HuH-7 (cell line): ENCODE measurements at places on chromosomes 3 and 15.

DNA sequence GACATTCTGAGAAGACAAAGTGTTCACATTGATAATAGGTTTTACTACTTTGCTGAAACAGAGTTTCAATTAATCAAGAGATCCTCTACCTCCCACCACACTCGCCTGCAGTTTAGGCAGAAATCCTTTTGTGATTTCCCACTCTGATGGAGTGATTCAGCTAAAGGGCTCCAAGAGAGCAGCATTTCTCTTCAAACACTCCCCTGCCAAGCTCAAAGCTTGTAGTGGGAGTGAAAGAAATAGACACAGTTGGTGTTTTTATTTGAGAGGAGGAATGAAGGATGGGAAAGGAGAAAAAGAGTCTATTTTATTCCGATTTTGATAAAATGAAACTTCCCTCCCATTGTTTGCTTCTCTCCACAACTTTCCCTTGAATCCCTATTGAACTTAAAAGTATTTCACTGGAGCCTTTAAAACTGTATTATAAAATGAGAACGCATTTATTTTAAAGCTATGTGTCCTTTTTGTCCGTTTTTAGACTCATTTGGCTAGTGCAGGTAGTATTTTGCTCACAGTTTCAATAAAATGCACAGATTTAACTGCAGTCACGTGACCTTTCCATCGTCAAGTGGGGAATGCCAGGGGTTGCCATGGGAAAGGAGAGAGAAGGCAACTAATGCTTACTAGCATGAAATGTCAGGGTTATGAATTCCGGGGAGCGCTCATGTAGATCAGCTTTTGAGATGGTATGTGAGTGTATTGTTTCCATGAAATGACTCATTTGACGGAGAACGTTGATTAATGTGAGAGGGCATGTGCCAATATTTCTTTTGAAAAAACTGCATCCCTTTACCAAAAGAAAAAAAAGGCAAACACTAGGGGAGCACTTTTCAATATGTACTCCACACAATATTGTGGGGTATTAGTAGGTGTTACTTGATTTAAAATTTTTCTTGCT is 7.7 kb upstream of the OSBPL11 start:
- DNase-seq: no peak

DNA sequence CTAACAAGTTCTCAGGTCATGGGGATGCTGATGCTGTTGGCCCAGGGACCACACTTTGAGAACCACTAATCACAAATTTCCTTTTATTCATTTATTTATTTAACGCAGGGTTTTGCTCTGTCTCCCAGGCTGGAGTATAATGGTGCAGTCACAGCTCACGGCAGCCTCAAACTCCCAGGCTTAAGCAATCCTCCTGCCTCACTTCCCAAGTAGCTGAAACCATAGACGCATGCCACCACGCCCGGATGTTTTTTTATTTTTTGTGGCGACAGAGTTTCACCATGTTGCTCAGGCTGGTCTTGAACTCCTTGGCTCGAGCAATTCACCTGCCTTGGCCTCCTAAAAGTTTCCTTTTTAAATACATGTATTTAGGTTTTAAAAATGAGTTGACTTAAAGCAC is 20.7 kb upstream of the ISLR2 start:
- DNase-seq: no peak

GRCh38 chr3:141469720-141470119 is 17.1 kb upstream of the RASA2 start:
- DNase-seq: no peak

DNA sequence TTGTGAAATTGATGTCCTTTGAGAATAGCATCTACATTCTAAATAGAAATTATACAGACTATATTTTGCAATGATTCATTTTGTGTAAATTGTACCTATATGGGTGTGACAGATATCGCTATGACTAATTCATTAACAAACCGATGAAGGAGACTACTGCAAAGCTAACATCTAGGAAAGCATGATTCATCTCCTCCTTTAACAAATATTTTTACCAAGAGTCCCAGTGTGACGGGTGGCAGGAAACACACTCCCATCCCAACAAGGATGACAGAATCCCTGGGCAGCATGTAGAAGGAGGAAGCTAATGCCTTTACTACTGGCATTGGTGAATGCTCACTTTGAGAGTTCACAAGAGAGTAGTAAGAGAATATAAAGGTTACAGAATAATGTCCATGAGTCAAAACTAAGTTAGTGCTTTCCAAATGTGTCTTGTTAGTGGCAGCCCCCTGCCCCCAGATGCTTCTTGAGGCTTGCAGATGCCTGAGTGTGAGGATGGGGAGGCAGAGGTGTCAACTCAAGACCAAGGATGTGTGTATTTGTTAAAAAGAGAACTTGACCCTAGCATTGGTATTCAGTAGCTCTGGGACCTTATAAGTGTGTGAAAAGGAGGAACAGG is 180.6 kb downstream of the FMN1 start:
- no peak for DNase-seq

- no peak for DNase-seq
Measured at GRCh38 chr15:57288926-57289580, 87.3 kb upstream of the CGNL1 start.

DNA sequence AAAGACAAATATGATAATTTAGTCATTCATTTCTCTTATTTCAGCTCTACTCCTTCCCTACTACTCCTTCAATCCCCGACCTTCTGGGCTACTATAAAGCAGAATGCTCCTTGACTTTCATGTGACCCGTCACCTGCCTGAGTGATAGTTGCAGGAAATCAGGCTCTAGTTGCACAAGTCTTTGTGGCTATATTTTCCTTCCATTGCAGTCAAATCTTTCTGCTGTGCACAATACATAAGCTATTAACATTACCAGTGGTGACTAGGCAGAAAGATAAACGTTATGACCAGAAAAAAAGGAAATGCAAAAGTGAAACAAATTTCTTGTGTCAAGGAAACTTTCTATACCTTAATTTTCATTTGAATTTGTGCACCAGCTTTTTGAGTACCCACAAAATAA is 2.3 kb downstream of the SUCNR1 start:
- no peak for DNase-seq

- no peak for DNase-seq
Measured at GRCh38 chr3:18086078-18086477, 339.1 kb downstream of the SATB1 start.

DNA sequence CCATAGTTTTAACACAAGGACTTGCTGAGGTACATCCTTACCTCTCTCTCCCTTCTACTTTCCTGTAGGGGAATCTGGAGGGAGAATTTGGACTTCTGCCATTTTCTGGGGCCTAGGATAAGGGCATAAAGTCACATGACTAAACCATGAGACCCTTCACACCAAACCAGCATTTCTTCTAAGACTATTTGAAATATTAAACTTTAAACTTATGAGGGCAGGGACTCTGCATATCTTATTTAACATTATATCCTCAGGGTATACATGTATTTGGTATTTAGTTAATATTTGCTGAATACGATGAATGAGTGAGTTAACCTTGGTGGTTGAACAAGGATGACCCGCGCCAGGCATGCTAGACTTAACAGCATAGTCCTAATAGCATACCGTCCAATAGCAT is 63.4 kb downstream of the USP13 start:
- DNase-seq: no peak

- no peak for DNase-seq
Measured at GRCh38 chr15:27359586-27359985, 388.6 kb downstream of the GABRG3 start.

- no peak for DNase-seq
Measured at GRCh38 chr3:78642226-78643035, 1125.4 kb downstream of the ROBO1 start.

DNA sequence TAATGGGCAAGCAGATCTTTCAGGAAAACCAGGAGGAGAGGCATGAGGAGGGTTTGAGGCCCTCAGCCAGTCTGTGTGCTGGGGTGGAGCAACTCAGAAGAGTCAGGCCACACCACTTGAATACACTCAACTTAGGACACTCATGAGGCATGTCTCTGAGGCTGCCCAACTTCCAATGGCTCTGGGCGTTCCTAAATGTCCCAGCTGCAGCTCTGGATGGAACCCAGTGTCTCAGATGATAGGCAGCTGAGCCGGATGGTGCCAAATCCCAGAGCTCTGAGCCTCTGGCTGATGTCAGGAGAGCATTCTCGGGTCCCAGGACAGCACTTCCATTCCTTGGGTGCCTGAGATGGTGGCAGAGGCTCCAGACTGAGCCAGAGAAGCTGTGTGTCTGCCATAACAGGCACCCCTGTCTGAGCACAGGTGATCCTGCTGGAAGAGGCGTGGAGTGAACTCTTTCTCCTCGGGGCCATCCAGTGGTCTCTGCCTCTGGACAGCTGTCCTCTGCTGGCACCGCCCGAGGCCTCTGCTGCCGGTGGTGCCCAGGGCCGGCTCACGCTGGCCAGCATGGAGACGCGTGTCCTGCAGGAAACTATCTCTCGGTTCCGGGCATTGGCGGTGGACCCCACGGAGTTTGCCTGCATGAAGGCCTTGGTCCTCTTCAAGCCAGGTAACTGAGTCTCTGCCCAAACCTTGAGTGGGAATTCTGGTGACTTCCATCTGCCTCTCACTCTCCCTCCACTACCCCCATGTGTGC is 2.8 kb downstream of the NR2E3 start:
- DNase-seq: no peak

- no peak for DNase-seq
Measured at GRCh38 chr3:152269831-152270734, 1.4 kb downstream of the MBNL1 start.

- no peak for DNase-seq
Measured at GRCh38 chr3:4548780-4549179, 55.6 kb downstream of the ITPR1 start.

- no peak for DNase-seq
Measured at GRCh38 chr3:194755671-194756459, 70.2 kb downstream of the FAM43A start.

- peak; percentile 64 for DNase-seq
Measured at GRCh38 chr3:49158103-49158709, 7.9 kb downstream of the CCDC71 start.

GRCh38 chr3:110973263-110973895 is 98.2 kb upstream of the NECTIN3 start:
- DNase-seq: no peak

GRCh38 chr15:41969851-41970431 is 2.4 kb downstream of the EHD4 start:
- DNase-seq: no peak

GRCh38 chr15:87345961-87346360 is 910.6 kb downstream of the NTRK3 start:
- DNase-seq: no peak

- DNase-seq: no peak
Measured at GRCh38 chr15:90742087-90742486, 24.9 kb downstream of the BLM start.

- no peak for DNase-seq
Measured at GRCh38 chr3:70003119-70003518, 3.6 kb downstream of the SAMMSON start.

DNA sequence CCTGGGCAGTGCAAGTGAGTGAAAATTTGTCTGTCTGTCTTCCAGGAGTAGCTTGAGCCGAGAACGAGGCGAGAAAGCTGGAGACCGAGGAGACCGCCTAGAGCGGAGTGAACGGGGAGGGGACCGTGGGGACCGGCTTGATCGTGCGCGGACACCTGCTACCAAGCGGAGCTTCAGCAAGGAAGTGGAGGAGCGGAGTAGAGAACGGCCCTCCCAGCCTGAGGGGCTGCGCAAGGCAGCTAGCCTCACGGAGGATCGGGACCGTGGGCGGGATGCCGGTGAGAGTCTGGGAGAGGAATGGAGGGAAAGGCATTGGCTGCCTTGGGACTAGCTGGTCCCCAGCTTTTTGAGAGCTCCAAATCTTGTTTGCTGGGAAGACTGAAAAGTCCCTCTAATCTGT is 10.2 kb upstream of the FAM131A start:
- DNase-seq: no peak

DNA sequence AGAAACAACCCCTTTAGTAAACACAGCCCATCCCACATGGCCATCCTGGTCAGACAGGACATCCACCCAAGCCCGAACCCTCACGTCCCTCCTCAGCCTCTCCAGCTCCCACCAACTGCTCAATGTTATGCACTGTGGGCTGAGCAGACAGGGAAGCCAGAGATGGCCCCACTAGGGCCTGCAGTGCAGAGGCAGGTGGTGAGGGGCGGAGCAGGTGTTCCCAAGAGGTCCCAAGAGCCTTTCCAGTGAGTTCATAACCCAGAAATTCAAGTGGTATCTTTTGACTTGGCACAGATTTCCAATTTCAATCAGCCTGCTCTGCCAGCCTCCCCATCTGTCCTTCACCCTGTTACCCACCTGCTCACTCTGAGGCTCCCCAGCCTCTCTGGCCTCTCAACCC is 130.3 kb downstream of the LIPC start:
- no peak for DNase-seq

DNA sequence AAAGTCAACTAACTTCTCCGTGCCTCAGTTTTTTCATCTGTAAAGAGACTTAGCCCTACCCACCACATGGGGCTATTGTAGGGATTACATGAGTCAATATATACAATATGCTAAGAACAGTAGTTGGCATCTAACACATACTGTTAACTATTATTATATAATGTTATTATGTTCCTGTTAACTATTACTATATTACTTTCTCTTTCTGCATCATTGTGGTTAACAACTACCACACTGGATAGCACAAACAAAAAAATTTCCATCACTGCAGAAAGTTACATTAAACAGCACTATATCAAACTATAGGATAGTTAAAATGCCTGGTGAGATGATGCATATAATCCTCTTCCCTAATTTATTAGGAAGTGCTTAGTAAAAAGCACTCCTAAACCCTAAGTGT is 23.7 kb downstream of the STAG1 start:
- no peak for DNase-seq

DNA sequence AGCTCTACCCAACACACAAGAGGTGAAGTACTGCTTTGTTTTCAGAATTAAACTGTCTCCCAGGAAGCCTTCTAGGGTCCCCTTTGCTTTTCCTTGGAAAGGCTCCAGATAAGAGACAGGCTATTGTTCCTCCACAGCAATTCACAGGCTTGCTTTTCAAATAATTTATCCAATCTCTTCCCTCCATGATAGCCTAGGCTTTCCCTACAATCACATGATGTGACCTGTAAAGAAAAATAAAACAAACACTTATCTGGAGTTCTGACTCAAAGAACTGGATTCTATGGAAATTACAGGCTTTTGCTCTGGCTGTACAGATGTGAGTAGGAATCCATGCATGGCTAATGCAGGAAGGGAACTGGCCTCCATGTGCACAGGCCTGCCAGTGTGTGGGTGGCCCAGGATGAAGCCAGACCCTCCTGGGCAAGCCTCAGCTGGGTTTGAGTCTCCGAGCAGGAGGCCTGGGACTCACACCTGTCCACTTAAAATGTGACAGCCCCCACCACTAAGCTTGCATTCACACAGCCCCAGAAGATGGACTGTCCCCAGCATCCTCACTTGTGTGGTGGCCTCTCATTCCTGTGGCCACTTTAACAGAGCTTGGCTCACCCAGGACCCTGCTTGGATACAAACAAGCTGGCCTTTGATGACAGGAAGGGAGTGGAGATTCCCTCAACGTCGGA is 75.8 kb upstream of the LEKR1 start:
- no peak for DNase-seq

GRCh38 chr3:32568953-32569352 is 1.7 kb downstream of the DYNC1LI1 start:
- no peak for DNase-seq

GRCh38 chr15:71362987-71363968 is 248.0 kb downstream of the THSD4 start:
- DNase-seq: no peak

GRCh38 chr3:22157848-22158247 is 406.8 kb upstream of the ZNF385D start:
- no peak for DNase-seq

- DNase-seq: peak; percentile 96
Measured at GRCh38 chr3:46909535-46910161, 32.1 kb downstream of the PTH1R start.
